Ovary (tissue), 10 donors: ENCODE measurements at places on chromosomes 7 and 10. TPM values are rescaled to one million over a fixed set of nuclear protein-coding genes. Genes with fewer than 3 reads are reported as not detected.

- no peak for DNase-seq
Measured at GRCh38 chr7:42014625-42015618, 222.1 kb downstream of the GLI3 start.

GRCh38 chr7:129401967-129402860 is 32.0 kb upstream of the STRIP2 start:
- no peak for DNase-seq

GRCh38 chr7:33423646-33424020 is 294.3 kb downstream of the BBS9 start:
- no peak for DNase-seq

GRCh38 chr10:68153473-68154210 is 44.4 kb downstream of the MYPN start:
- no peak for DNase-seq

GRCh38 chr10:130902471-130902870 is 409.1 kb downstream of the TCERG1L start:
- DNase-seq, result no peak

DNA sequence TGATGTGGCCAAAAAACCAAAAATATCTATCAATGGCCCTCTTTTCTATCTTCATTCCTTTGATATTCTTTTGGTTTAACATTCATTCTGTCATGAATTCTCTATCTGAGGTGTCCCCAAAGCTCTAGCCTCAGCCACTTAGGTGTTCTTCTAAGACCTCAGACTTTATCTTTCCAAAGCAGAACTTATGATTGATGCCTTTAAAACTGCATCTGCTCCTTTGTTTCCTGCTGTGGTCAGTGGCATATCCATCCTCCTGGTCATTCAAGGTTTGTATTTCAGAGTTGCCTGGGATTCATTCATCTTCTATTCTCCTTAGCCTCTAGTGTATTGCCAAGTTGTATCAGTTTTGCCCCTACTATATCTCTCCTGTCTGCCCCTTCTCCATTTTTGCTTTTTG is 30.6 kb downstream of the FHIP2A start:
- DNase-seq, result no peak

Gene NANOS1
- 0.15 TPM for total RNA-seq

Gene NYAP1
- 8.6 TPM for total RNA-seq

Gene ZNF398
- 20.4 TPM for total RNA-seq

Gene PRRT4
- 0.36 TPM for total RNA-seq
